ENCODE measurements at places on chromosomes 11 and 22. TPM values are rescaled to one million over a fixed set of nuclear protein-coding genes. Genes with fewer than 3 reads are reported as not detected.

OR10A2 gene
- total RNA-seq: not detected

KCTD17 gene
- total RNA-seq: 17.5 TPM

TSGA10IP gene
- not detected for total RNA-seq

DNA sequence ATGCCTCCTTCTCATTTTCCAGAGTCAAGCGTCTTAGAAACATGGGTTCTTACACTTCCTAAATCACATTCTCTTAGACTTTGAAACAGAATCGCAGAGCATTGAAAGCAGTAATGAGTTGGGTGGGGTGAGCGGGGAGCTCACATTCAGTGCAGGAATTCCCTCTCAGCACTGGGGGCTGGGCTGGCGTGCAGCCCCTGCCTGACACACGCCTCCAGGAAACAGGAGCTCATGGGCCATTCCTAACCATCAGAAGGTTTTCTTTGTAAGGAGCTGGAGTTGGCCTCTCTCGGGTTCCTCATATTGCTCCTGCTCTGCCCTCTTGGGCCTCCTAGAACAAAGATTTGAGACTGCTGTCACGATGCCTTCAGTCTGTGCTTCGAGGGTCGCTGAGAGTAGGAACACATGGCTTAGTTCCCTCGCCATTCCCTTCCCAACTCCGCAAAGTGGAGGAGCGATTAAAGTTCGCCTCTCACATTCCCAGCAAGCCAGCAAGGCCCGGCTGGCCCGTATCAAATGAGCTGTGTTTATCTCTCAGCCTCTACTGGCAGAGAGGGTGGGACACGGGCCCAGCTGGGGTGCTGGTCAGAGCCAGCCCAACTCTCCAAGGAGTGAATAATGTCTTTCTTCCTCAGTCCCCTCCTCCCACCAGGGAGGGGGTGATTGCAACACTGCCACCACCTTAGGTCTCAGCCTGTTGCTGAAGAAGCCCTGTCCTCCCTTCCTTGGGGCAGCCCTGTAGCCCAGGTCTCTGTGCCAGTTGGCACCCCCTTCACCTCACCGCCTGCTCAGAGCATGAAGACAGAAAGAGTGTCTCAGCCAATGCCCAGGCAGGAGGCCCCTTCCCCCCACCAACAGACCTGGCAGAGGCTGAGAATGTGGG lies 10.4 kb downstream of the CHRDL2 start:
- no peak for DNase-seq

- DNase-seq: no peak
Observed at GRCh38 chr22:29302402-29302680, 4.1 kb upstream of the GAS2L1 start.

- no peak for DNase-seq
Observed at GRCh38 chr11:124863137-124863825, 2.0 kb upstream of the ROBO3 start.

DNA sequence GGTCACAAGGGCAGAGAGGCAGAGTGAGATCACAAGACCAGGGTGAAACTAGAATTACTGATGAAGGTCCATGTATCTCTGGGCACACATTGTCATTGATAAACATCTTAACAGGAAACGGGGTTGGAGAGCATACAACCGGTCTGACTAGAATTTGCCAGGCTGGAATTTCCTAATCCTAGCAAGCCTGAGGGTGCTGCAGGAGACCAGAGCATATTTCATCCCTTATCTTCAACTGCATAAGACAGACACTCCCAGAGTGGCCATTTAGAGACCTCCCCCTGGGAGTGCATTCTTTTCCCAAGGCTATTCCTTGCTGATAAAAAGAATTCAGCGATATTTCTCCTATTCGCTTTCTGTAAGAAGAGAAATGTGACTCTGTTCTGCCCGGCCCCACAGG lies 84.6 kb upstream of the IZUMO1R start:
- no peak for DNase-seq

DNA sequence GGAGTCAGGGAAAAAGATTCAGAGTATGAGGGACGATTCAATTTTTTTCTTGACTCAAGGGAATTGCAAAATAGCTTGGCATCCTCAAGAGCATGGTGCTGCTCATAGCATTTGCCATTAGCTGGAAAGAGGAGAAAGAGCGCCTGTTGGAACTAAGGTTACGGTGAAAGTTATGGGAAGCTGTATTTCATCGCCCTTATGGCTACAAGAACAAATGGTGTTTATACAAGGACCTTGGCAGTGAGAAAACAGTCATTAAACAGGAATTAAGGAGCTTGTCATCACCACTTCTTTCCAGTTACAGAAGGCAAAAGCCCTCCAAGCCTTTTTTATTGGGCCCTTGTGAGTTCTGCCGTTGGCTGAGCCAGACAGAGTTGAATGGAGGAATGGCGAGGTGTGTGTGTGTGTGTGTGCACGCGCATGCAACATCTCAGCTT lies 74.2 kb downstream of the ALX4 start:
- no peak for DNase-seq

DNA sequence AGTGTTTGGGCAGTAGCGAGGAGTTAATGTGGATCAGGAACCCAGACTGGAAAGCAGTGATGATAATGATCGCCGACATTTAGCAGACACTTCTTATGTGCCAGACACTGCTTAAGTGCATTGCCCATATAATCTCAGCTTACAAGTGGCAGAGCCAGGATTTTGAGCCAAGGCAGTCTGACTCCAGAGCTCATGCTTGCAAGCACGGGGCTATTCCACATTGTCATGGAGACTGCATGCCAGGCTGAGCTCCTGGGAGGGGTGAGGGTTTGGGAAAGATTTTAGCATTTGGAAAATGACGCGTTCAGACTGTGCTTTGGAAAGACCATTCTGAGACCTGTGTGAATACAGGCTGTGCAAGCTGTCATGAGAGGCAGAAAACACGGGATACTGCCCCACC lies 302.7 kb downstream of the DDX10 start:
- no peak for DNase-seq

DNA sequence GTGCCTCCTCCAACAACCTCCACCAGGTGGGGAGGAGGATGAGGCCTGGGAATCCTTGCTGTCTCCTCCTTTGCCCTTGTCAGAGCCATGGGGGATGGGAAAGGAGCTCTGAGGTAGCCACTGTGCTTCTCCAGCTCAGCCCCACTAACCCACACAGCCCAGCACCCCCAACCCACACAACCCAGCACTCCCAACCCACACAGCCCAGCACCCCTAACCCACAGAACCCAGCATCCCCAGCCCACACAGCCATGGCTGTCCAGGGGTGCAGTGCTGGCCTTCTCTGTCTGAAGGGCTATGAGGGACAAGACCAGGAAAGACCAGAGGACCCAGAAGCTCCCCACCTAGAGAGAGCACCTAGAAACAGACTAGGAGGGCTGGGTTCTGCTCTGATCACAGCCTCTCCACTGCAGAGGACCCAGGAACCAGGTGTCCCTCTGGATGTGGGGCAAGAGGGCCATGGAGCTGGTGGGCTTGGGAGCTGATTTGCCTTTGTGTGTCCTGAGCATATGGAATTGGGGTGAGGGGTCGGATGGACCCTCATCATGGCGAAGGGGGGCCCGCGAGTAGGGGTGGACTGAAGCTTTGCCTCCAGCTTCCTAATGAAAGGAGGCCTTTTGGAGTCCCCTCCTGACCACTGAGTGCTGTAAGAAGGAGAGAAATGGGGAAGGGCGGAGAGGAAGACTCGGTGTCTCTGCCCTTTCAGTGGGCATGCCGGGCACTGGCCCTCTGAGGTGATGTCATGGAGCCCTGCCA lies 117.6 kb upstream of the THY1 start:
- DNase-seq: peak; percentile 18

GRCh38 chr11:87352759-87353707 lies 315.3 kb downstream of the TMEM135 start:
- DNase-seq: peak; percentile 94

GRCh38 chr11:3707176-3707575 lies 36.0 kb upstream of the CHRNA10 start:
- DNase-seq: no peak

- peak; percentile 75 for DNase-seq
Observed at GRCh38 chr22:27238935-27239510, 562.5 kb downstream of the MN1 start.

Measured in sciatic nerve (tissue), 2 donors.